T follicular helper cell (primary cell): ENCODE measurements at places on chromosomes 13 and 19.

DNA sequence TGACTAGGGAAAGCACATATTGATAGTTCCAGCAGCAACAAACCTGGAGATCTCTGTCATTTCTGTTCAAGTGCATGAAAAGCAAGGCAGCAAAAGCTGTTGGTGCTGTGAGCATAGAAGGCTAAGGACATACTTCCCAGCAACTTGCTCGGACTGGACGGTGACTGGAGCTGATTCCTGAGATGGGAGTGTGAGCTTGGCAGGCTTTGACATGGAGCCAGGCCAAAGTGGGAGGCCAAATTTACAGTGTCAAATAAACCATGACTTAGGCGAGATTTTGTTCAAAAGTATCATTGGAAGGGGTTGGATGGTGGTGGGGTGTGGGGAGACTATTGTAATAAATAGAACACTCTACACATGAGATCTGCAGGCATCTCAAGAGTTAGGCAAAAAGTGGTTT lies 5.9 kb upstream of the ARGLU1 start:
- DNase-seq = no peak

DNA sequence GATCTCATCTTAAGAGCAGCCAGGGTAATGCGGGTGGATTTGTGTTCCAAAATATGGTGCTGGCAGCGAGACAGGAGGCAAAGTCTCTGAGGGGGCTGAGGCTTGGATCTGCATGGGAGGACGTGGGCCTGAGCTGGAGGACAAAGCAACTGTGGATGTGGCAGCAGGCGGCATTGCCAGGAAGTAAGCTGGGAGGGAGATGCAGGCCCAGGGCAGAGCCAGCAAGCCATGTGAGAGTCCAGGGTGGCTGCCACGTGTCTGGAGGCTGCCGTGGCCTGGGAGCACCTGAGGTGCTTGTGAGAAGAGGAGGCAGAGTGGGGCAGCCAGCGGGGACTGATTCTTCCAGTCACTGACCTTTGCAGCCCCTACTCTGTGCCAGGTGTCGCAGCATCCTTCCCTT lies 52.0 kb downstream of the DPF1 start:
- no peak for DNase-seq

GRCh38 chr13:35139591-35139990 lies 197.5 kb downstream of the NBEA start:
- DNase-seq = no peak

DNA sequence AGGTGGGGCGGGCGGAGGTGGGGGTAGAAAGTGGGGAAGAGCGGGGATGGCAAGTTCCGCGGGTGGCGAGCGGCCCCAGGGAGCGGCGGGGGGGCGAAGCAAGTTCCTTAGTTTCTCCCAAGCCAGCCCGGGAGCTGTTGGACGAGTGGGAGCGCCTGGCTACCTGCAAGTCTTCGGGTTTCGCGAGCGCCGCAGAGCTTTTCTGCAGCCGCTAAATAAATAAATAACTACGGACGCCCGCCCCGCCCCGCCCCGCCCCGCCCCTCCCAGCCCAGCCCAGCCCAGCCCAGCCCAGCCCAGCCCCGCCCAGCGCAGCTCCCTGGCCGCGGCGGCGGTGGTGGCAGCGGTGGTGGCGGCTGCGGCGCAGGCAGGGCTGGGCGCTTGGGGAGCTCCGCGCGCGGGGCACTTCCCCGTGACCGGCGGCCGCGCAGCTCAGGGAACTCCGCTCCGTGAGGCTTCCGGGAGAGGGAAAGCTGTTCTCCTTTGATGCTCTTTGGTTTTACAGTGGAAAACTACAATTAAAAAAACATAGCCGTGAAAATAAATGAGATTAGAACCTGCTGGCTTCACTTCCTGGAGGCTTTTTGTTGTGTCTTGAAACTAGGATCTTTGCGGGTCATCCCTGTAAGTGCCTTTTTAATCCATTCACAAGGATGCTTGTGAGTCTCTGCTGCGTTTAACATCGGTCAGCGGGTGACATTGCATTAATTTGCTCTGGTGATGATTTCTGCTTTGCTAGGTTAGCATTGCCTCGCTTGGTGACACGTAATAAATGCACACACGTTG lies at the start of gene UBE2L5:
Gene UBE2L5 (plus strand): TSS at position 440 of the 786 bp plus-strand sequence. CDS start 5,498 bp downstream, outside the sequence.
- DNase-seq = peak; percentile 54

- DNase-seq = no peak
Observed at GRCh38 chr19:48174445-48175030, 4.1 kb downstream of the ZSWIM9 start.

DNA sequence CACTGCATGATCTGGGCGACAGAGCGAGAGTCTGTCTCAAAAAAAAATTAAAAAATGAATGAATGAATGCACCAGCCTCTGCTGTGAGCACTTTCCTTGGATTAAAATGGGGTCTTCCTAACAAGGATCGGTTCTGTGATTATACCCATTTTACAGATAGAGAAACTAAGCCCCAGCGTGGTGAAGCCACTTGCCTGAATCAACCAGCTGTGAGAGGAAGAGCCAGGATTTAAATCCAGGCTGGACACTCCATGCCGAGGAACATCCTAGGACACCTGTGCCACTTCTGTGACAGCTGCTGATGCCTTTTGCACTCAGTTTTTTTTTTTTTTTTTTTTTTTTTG lies 14.1 kb downstream of the TLE5 start:
- DNase-seq = no peak

DNA sequence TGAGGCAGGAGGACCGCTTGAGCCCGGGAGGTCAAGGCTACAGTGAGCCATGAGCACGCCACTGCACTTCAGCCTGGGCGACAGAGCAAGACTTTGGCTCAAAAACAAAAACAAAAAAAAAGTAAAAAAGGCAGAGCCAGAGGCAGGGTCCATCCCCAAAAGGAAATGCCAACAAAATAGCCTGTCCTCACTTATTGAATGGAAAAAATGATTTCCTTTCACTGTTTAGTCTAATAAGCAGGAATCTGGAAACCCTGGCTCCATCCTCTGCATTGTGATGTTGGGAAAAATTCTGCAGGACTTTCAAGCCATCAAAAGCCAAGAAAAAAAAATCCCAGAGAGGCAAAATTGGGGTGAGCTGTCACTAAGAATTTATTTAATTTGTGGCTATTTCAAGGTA lies 23.2 kb downstream of the ZIC5 start:
- DNase-seq = no peak

DNA sequence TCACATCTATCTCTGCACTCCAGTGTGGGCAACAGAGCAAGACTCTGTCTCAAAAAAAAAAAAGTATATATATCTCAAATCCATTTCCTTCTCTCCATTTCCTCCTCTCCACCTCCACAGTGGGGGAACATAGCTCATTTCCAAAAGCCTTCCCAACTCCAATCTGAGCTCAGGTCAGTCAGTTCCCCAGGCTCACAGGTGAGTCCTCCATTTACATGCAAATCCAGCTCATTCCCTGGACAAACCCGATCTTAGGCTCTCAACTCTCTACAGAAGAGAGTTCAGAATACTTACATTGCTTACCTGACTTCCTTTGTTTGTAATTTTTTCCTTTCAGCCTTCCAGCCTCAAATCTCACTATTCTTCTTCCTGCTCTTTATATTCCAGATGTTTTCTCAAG lies 518.3 kb downstream of the GPC6 start:
- DNase-seq = no peak

DNA sequence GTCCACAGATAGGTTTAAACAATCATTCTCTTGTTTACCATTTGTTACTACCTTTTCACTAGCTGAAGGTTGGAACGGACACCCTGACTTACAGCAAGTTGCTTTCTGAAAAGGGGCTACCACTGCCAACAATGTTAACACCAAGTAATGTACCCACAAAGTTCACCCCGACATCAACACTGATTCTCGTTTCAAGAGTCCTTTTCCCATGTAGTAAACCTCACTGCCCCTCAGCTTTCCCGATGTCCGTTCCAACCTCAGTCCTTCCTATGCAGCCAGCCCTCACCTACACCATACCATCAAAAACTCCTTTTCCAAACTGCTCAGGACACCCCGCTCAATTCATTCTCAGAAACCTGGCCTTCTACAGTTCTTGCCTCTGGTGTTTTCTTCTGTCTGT lies 29.0 kb downstream of the PEG3 start:
- no peak for DNase-seq

GRCh38 chr13:94656766-94657165 lies 55.1 kb downstream of the GPR180 start:
- no peak for DNase-seq
